ENCODE measurements at places on chromosomes 12 and 14. TPM values are rescaled to one million over a fixed set of nuclear protein-coding genes. Genes with fewer than 3 reads are reported as not detected.

The PCED1B gene
- 3.0 TPM for total RNA-seq

The ACTN1 gene
- 1,069 TPM for total RNA-seq

The KRT77 gene
- not detected for total RNA-seq

The DIO3 gene
- total RNA-seq, result 2.9 TPM

The MANSC1 gene
- total RNA-seq, result 11.5 TPM

The NKX2-1 gene
- total RNA-seq, result not detected

The NXPH4 gene
- total RNA-seq, result not detected

The SLCO1B1 gene
- not detected for total RNA-seq

The KRT75 gene
- not detected for total RNA-seq

The NAA30 gene
- 20.5 TPM for total RNA-seq

The PARPBP gene
- total RNA-seq, result 1.8 TPM

The OLR1 gene
- not detected for total RNA-seq

The GPRC5D gene
- total RNA-seq, result not detected

The IL22 gene
- not detected for total RNA-seq

The NTN4 gene
- total RNA-seq, result 10.3 TPM

The AKAP3 gene
- 0.99 TPM for total RNA-seq

The KRT3 gene
- not detected for total RNA-seq

The IGFBP6 gene
- total RNA-seq, result 379 TPM

The PDE6H gene
- not detected for total RNA-seq

The ANO2 gene
- 2.2 TPM for total RNA-seq

The BTG1 gene
- 54.8 TPM for total RNA-seq
